ENCODE measurements at places on chromosomes 1 and 21.
A peak's percentile ranks its signal among the peaks of the same experiment; 100 is the strongest.

- no peak for DNase-seq
Observed at GRCh38 chr21:32794644-32795079, 23.1 kb upstream of the PAXBP1 start.

- no peak for DNase-seq
Observed at GRCh38 chr1:162568802-162569201, 7.3 kb downstream of the UAP1 start.

GRCh38 chr1:202671399-202671798 is 38.9 kb downstream of the SYT2 start:
- no peak for DNase-seq

DNA sequence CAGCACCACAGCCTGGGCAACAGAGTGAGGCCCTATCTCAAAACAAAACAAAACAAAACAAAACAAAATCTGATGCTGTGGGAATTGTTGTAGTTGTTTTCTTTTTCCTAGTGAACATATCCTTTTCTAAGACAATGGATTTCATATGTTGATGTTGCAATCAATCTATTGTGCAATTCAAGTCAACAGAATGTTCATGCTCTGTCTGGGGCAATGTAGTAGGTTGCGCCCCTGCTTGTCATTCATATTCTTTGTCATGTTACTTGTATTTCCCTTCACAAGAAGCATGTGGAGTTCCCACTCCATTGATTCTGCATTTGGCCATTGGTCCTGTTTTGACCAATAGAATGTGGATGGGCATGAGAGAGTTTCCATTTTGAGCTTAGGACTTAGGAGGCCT is 223.9 kb downstream of the DUSP10 start:
- no peak for DNase-seq

DNA sequence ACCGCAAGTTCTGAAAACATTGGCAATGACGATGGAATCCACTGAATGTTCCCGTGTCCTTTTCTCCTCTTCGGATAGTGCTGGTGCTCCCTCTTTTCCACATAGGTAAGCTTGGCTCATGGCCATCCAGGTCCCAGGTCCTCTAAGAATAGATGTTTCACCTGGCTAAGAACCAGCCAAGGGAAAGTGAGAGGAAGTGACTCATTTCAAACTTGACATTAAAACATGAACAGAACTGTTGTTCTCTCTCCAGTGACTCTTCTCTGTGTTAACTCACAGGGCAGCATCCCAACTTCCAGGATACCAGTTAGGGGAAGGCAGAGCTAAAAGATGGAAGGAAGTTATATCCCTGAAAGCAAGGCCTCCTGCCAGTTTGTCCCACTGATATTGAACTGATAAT is 493.8 kb upstream of the CHRM3 start:
- DNase-seq, result no peak

DNA sequence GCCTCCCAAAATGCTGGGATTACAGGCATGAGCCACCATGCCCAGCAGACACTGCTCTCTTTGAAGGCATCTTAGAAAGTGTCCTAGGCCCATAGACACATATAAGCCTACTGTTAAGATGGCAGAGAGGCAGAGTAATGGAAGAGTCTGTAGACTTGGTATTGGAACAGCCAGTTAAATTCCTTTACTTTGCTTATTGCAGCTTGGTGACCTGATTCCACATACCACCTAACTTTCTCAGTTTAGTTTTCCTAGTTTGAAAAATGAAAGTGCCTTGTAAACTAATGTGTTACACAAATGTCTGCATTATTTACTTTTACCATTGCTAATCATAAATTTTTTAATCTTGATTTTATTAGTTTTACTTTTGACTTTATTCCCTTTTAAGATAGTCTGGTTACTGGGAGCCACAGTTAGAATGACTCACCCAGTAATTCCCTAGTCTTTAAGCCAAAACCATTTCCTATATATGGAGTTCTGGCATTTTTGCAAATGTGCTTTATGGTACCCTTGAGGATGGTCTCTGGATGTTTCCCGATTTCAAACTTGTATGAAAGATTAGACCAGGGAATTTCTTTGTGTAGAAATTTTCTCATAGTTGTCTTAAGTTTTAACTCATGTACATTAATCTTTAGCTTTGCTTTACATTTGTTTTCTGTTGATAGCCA is 6.4 kb downstream of the SMAP2 start:
- DNase-seq, result no peak

GRCh38 chr1:101293461-101294051 is 56.7 kb downstream of the S1PR1 start:
- peak; percentile 36 for DNase-seq

- DNase-seq, result no peak
Observed at GRCh38 chr1:36094621-36095061, 5.9 kb downstream of the ADPRS start.

DNA sequence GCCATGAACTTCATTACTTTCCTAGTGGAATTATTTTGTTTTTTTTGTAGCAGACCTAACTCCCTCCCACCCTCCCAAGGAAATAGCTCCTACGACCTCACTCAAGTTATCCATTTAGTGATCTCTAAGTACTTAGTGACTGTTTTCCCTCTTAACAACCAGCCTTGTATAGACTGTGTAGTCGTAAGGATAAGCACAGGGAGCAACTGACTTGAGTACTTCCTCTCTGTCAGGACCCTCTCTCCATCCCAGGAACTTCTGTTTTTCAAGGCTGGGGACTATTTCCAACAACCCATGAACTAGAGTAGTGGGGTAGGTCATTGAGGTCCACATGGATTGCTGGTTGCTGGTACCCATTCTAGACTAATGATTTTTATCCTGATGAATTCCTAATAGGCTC is 1.9 kb downstream of the AGO1 start:
- no peak for DNase-seq

- DNase-seq, result no peak
Observed at GRCh38 chr1:79431340-79431739, 424.8 kb upstream of the ADGRL4 start.

GRCh38 chr1:217273866-217274265 is 357.0 kb downstream of the GPATCH2 start:
- DNase-seq, result no peak

- DNase-seq, result no peak
Observed at GRCh38 chr1:167268347-167268787, 47.7 kb downstream of the POU2F1 start.

Data from GM13977 (cell line).